ENCODE measurements at places on chromosomes 16 and 17.

- no peak for DNase-seq
Observed at GRCh38 chr16:50172195-50172922, 19.3 kb downstream of the TENT4B start.

DNA sequence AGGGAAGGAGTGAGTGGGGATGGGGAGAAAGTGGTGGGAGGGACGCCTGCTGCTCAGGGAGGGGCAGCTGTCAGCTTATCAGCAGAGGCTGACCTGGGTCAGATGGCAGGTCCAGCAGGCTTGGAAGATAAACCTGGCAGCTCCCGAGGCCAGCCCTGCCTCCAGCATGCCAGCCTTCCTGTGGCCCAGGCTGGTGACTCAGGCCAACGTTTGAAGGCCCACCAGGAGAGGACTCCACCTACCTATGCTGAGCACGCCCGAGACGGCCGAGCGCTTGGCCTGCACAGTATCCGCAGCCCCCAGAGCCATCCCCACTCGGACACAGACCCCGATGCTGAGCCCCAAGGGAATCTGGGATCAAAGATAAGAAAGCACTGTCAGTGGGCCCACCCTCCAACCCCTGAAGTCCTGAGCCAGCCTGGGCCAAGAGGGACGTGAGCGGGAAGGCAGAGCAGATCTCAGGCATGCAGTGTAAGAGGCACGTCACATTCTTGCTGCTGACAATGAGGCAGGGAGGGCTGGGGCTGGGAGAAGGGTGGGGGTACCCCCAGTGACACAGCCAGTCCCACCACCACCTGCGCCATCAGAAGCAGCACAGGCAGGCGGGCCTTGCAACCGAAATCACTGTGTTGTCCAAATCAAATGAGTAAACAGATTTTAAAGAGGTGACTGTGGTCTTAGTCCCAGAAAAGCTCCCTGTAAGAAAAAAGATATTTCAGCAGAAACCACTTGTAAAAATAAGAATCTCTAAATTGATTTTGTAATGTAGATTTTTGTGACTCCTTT, 12.4 kb downstream of the SLC47A2 start:
- no peak for DNase-seq

GRCh38 chr16:25018972-25019617, 3.9 kb upstream of the ARHGAP17 start:
- no peak for DNase-seq

DNA sequence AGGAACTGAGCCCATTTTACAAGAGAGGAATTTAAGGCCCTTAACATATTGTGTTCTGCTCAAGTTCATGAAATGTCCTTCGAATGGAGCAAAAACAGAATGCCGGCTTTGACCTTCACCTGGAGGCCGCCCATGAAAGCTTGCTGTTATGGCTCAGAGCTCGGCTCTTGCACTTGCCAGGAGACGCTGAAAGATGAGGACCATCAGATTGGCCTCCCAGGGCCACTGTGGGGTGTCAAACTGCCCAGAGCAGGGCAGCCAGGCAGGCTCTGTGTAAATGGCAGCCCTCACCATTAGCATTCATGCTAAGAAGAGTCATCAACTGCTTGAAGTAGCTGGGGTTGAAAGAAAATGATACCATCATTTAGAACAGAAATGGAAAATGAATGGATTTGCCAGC, 39.3 kb downstream of the IL21R start:
- DNase-seq: no peak

GRCh38 chr17:21019976-21020586, 22.7 kb downstream of the USP22 start:
- no peak for DNase-seq

GRCh38 chr17:8806926-8807550, 7.9 kb upstream of the MFSD6L start:
- no peak for DNase-seq

DNA sequence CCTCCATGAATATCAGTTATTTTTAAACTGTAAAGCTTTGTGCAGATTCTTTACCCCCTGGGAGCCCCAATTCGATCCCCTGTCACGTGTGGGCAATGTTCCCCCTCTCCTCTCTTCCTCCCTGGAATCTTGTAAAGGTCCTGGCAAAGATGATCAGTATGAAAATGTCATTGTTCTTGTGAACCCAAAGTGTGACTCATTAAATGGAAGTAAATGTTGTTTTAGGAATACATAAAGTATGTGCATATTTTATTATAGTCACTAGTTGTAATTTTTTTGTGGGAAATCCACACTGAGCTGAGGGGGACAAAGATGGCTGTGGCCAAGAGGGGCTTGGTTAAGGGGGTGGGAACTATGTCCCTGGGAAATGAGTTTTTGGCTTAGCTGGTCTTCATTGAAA, 2.3 kb downstream of the CCL11 start:
- DNase-seq: no peak

- DNase-seq: no peak
Observed at GRCh38 chr16:54136276-54136625, 150.3 kb downstream of the IRX3 start.

Data from neural crest cell (in vitro differentiated cells).